Endothelial cell (in vitro differentiated cells): ENCODE measurements at places on chromosomes 6 and 20. TPM values are rescaled to one million over a fixed set of nuclear protein-coding genes. Genes with fewer than 3 reads are reported as not detected.
A peak's percentile ranks its signal among the peaks of the same experiment; 100 is the strongest.

The WFDC2 gene
- 4.6 TPM for total RNA-seq

The MACROD2 gene
- total RNA-seq, result 6.4 TPM

The TRIM15 gene
- total RNA-seq, result not detected

DNA sequence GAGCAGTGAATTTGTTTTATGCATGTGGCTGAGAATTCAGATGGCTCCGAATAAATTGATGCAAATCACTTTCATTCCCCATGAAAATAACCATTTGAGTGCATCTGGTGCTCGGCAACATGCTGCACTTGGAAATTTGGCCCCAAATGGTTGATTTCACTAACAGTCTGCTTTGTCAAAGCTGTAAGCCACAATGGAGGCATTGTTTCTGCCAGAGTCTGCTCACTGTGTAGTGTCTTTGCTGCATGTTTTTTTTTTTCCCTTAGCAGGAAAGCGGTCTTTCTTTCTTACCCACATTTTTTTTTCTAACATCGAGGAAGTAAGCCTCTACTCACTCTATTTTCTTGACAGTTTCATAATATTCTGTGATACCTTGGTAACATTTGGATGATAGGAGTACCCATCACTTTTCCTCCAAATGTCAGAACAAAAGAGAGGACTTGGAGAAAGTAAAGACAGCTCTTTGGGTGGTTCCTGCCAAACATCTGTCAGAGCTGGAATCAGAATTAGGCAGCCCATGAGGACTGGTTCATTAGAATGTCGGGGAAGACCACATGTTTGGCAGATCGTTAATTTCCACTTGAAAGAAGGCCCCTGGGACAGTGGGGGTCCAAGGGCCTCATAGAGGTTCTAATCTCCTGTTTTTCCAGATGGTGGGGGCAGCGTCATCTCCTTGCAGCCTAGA is 149.5 kb downstream of the DOK5 start:
- no peak overlapping the region for H3K4me3 ChIP-seq
- H3K36me3 ChIP-seq, result no peaks in the 10 kb centered on the region
- no peaks in the 10 kb centered on the region for H3K4me1 ChIP-seq

DNA sequence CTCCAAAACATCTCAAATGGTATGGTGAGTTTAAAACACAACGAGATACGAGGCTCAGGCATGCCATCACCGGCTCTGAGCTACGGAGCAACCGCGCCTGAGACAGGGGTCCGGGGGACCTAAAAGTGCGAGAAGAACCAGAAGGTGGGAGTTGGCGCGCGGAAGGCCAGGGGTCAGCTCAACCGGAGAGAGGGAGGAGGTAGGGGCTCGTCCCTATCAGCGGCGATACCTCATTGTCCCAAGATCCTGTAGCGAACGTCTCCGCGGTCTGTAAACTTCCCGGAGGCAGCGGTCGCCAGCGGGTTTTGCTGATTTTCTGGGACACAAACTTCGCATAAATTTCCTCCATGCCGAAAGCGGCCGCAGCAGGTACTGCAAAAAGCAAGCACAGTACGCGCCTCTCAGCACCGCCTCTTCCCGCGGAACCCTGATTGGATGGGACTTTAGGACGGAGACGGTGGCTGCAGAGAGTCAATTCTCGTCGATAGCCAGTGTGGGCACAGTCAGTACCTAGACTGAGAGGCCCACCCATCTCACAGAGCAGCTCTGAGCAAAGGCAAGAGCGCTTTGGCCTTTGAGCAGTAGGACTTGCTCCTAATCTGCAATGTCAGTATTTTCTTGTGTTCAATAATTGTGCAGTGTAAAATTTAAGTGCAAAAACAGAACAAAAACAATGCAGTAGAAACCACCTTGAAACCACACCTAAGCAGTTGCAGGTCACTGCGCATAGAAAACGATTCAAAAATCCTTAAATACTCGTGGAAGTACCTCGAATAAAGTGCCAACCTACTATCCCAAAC is at the start of gene NUP43:
Gene NUP43 (minus strand): TSS at position 383 of the 800 bp plus-strand sequence. CDS start 34 bp downstream, at position 349.
- peak within 1 kb of the TSS; percentile 92 for H3K27ac ChIP-seq
- H3K4me3 ChIP-seq, result peak within 1 kb of the TSS; percentile 99
- no peaks in the 10 kb centered on the region for H3K36me3 ChIP-seq
- H3K27me3 ChIP-seq, result peaks cover 2% of the 10 kb centered on the region

GRCh38 chr20:38430679-38431325 is 4.3 kb downstream of the SNHG17 start:
- H3K36me3 ChIP-seq, result peaks cover 53% of the 10 kb centered on the region
- H3K27ac ChIP-seq, result no peak overlapping the region
- H3K4me1 ChIP-seq, result peaks cover 17% of the 10 kb centered on the region

DNA sequence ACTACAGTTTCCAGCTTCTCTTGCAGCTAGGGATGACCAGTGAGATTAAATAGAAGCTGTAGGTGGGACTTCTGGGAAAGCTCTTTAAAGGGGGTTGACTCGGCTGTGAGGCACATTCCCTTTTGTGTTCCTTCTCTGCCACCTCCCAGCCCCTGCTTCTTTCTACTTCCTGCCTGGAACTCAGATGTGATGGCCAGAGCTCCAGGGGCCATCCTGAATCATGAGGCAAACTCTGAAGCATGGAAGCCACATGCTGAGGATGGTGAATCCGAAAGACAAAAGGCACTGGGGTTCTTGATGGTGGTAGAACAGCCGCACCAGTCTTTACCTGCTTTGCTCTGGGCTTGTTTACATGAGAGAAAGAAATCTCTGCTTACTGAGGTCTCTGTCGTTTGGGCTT is 9.1 kb downstream of the CEBPB start:
- H3K4me3 ChIP-seq, result no peak overlapping the region
- DNase-seq, result no peak
- H3K27ac ChIP-seq, result no peak overlapping the region
- H3K36me3 ChIP-seq, result peaks cover 3% of the 10 kb centered on the region

GRCh38 chr6:163054641-163055040 is 326.9 kb downstream of the PACRG start:
- H3K4me3 ChIP-seq, result no peak overlapping the region
- H3K36me3 ChIP-seq, result no peaks in the 10 kb centered on the region
- no peaks in the 10 kb centered on the region for H3K4me1 ChIP-seq

DNA sequence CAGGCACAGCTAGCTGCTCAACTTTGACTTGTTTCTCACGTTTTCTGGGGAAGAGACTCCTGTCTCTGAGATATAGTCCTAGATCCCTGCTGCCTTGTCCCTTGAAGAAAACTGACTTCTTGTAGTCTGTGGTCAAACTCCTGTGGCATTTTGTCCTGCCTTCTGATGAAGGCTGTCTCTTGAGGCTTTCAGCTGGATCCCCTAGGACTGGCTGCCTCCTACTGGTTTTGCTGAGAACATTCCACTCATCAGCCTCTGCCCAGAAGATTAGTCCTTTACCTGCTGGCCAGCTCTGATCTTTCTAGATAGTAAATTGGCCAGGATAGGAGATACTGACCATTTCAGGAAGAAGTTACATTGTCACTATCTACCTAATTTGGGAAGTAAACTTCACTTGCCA is 71.9 kb upstream of the CNR1 start:
- no peaks in the 10 kb centered on the region for H3K36me3 ChIP-seq
- H3K27ac ChIP-seq, result no peak overlapping the region
- no peaks in the 10 kb centered on the region for H3K4me1 ChIP-seq

DNA sequence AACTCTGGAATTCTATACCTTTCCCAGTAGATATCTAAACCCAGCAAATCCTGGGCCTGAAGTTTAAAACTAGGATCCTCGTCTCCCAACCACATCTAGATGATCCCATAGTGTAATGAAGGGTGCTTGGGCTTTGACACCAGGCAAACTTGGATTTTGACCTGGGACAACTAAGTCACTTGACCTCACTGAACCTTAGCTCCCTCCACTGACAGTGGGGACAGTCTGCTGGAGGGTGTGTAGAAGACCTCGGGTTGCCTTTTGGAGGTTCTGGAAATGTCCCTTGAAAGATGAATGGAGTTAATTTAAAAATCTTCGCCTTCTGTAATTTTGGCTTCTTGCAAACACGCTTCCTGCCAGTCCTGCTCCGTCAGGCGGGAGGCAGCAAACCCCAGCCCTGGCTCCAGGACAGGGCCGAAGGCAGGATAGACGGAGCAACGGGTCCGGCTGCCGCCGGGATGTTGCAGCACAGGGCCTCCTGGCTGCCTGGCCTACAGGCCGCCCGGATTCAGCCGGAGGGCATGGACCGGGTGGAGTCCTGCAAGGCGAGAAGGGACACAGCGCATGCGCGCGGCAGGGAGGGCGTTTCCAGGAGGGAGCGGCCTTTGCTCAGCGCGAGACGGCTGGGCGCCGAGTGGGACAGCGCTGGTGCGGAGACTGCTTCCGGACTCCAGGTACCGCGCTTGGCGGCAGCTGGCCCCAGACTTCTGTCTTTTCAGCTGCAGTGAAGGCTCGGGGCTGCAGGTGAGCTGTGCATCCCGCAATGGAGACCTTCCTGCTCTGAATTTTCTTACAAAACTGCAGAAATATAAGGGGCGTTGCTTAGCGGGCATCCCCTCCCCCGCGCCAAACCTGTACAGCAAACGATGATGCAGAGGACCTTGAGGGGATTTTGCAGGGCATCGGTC is at the start of gene TMEM14A:
Gene TMEM14A (plus strand): TSS at position 612 of the 908 bp plus-strand sequence. CDS start 5,990 bp downstream, outside the sequence.
- no peak within 1 kb of the TSS for H3K27ac ChIP-seq
- peaks cover 2% of the 10 kb centered on the region for H3K36me3 ChIP-seq
- DNase-seq, result peak; percentile 92
- peak within 1 kb of the TSS; percentile 91 for H3K4me3 ChIP-seq
- H3K27me3 ChIP-seq, result peaks cover 11% of the 10 kb centered on the region
- peaks cover 5% of the 10 kb centered on the region for H3K4me1 ChIP-seq

GRCh38 chr6:169966312-169967181 is 215.1 kb downstream of the ERMARD start:
- no peak overlapping the region for H3K4me3 ChIP-seq
- H3K27me3 ChIP-seq, result peaks cover 15% of the 10 kb centered on the region
- no peak overlapping the region for H3K27ac ChIP-seq
- peaks cover 5% of the 10 kb centered on the region for H3K36me3 ChIP-seq
- no peak for DNase-seq
- H3K4me1 ChIP-seq, result peaks cover 4% of the 10 kb centered on the region

DNA sequence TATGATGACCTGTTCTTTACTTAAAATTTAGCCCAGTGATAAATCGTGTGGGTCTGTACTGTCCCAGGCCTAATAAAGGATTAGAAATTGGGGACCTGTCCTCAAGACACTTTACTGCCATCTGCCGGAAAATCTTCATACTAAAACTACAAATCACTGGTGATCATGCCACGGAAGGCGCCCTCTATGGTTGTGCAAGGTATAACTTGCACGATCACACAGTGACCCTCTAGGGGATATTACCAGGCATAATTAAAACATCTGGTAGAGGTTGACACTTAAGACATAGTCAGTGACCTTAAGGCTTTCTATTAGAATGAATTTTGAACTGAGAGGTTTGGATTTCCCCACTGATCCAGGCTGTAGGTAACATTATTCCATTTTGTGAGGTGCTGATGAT is 172.6 kb downstream of the BMP2 start:
- H3K27me3 ChIP-seq, result no peaks in the 10 kb centered on the region
- H3K36me3 ChIP-seq, result no peaks in the 10 kb centered on the region
- peak; percentile 52 for DNase-seq
- no peaks in the 10 kb centered on the region for H3K4me1 ChIP-seq
- no peak overlapping the region for H3K27ac ChIP-seq

- H3K4me3 ChIP-seq, result no peak overlapping the region
- H3K27ac ChIP-seq, result no peak overlapping the region
- H3K27me3 ChIP-seq, result no peaks in the 10 kb centered on the region
- peaks cover 28% of the 10 kb centered on the region for H3K36me3 ChIP-seq
- peaks cover 50% of the 10 kb centered on the region for H3K4me1 ChIP-seq
Measured at GRCh38 chr6:137875058-137875520, 8.0 kb downstream of the TNFAIP3 start.

DNA sequence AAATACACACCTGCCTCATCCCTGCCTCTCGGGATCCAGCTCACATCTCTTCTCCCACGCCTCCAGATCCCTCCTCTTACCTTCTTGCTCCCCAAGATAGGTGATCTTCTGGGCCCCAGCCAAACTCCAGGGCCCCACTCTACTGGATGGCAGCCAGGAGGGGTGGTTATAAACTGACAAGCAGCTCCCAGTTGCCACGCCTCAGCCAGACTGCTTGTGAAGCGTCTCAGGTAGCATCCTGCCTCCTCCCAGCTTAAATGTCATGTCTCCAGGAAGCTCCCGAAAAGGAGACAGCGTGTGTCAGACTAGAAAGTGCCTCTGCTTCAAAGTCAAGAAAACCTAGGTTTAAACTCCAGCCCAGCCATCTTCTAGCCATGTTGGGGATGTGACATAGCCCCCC is 114.1 kb downstream of the LRFN2 start:
- DNase-seq, result no peak
- H3K4me3 ChIP-seq, result no peak overlapping the region
- H3K4me1 ChIP-seq, result peaks cover 8% of the 10 kb centered on the region
- H3K27ac ChIP-seq, result no peak overlapping the region
- no peaks in the 10 kb centered on the region for H3K36me3 ChIP-seq

DNA sequence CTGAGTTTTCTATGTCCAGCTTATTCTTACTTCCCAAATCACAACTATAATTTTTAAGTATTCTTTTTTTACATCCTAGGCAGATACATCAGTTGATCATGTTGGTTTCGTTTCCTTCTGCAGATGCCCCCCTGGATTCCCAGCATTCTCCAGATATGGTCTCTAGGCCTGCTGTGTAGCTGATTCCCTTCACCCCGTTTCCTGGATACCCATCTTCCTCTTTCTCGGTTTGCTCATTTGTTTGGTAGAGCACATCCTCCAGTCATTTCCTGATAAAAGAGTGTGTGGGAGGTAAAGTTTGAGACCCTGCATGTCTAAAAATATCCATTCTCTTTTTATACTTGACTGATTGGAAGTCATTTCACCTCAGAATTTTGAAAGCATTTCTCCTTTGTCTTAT is 66.4 kb downstream of the ANKS1A start:
- H3K4me3 ChIP-seq, result no peak overlapping the region
- H3K36me3 ChIP-seq, result no peaks in the 10 kb centered on the region
- H3K4me1 ChIP-seq, result peaks cover 29% of the 10 kb centered on the region
- no peak for DNase-seq
